ENCODE measurements at places on chromosomes 5 and 9.
A peak's percentile ranks its signal among the peaks of the same experiment; 100 is the strongest.

GRCh38 chr9:108543251-108543778 lies 312.5 kb downstream of the ACTL7B start:
- DNase-seq, result peak; percentile 92

GRCh38 chr9:130860458-130861316 lies 25.6 kb downstream of the ABL1 start:
- DNase-seq, result peak; percentile 77

- peak; percentile 58 for DNase-seq
These were observed at the start of gene RXRA for GRCh38 chr9:134325813-134326723. Gene RXRA (plus strand): TSS chr9:134326455. CDS start chr9:134326632, 177 bp downstream.

GRCh38 chr5:151153300-151153699 lies 4.3 kb downstream of the ANXA6 start:
- no peak for DNase-seq

All from PC-9 (cell line).